ENCODE measurements at places on chromosomes 13 and 19.

DNA sequence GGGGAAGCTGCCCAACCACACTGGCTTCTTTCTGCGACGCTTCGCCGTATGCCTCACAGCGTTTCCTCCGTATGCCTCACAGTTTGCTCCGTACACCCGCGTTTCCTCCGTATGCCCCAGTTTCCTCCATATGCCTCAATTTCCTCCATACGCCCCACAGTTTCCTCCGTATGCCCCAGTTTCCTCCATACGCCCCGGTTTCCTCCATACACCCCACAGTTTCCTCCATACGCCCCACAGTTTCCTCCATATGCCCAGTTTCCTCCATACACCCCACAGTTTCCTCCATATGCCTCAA is 22.6 kb downstream of the GAS6 start:
- no peak for DNase-seq

DNA sequence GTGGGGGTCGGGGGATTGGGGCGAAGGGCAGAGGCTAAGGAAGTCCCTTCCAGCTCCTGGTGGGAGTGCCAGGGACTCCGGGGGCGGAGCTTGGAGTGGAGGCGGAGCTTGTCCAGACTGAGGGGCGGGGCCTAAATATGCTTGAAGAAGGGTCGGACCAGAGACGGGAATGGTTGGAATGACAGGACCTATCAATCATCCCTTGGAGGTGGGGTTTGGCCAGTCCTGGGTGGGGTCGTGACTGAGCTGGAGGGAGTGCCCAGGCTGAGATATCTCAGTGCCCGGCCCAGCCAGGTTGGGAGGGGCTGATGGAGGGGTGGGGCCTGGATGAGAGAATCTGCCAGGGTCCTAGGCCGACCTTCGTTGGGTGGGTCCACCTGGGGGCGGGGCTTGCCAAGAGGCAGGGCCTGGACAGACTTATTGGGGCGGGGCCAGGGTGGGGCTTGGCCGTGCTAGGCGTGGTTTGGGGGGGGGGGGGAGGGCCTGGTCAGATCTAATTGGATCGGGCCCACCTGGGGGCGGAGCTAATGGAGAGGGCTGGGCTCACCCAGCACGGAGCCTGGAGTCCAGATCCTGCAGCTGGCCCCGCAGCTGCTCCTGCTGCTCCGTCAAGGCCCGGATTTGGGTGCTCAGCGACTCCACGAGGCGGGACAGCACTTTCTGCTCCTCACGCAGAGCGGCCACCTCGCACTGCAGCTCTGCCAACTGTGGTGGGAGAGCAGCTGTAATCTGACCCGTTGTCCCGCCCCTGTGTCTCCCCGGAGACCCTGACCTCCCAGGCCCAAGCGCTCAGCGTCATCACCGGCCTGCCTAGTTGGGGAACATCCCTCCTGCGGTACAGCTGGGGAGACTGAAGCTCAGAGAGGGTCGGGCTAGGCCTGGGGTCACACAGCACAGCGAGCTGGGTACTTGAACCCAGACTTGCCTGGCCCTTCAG is 2.6 kb upstream of the WIZ start:
- no peak for DNase-seq

DNA sequence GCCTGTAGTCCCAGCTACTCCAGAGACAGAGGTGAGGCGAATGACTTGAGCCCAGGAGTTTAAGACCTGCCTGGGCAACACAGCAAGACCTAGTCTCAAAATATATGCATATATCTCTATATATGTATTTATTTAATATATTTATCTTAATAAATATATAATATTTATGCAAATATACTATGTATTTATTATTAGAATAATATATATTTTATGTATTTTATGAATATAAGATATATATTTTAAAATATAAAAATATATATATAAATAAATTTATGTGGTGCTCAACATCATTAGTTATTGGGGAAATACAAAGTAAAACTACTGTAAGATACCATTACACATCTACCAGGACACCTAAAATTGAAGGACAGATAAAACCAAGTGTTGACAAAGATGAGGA is 58.1 kb upstream of the IPO5 start:
- DNase-seq, result no peak

DNA sequence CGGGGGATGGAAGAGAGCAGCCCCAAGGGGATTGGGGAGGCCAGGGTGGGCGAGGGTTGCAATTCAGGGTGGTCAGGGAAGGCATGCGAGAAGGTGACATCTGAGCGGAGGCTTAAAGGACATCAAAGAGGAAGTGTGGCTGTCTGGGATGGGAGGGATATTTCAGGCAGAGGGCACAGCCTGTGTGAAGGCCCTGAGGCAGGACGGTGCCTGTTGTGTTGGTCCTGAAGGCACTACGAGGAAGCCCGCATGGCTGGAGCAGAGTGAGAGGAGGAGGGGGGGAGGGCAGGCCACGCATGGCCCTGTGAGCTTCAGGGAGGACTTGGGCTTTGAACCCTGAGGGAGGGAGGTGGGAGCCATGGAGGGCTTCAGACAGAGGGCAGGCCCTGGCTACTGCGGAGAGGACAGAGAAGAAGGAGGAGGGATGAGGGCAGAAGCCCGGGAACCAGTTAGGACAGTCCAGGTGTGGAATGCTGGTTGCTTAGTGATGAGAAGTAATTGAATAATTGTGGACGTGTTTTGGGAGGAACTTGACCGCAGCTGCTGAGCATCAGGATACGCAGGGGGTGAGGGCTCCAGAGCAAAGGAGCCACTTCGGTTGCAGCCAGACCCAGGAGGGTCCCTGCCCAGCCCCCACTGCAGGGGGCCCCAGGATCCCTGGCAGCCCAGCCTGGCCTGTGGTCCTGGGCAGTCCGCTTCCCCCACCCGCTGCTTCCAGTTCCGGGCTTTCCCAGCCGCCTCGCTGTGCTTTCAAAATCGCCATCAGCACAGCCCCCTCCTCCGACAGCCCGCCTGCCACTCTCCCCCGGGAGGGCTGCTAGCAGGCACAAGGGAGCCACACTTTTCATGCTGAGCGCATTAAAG is 6.2 kb downstream of the TLE6 start:
- no peak for DNase-seq

- no peak for DNase-seq
Observed at GRCh38 chr13:78881054-78881453, 222.1 kb upstream of the OBI1 start.

DNA sequence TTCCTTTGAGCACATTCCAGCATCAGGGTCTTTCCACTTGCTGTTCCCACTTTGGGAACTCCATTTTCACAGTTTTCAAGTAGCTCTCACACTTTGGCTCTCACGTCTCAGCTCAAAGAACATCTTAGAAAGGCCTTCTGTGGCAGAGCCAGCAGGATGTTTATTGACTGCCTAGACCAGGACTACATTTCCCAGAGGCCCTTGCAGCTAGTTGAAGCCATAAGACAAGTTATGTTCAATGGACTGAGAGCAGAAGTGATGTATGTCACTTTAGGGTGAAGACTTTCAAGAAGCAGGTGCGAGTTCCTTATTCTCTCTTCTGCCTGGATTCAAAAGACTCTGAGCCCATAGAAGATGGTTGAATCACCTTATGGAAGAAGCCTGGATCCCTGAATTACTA is 4.3 kb upstream of the HAUS5 start:
- no peak for DNase-seq

DNA sequence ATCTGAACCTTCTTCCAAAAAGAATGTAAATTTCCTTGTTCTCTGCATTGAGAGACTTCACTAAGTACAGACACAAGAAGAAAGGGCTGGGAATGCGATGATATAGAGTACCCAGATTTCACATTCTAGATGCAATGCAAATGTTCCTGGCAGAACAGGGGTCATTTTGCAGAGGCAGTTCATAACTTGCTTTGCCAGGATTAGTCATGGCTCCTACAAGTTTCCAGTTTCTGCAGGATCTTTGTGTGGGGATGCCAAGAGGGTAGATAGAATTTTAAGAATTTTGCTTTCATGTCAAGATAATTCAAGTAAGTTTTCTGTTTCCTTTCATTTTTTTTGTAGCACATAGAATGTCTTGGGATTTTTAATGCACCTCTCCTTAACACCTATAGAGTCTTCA is 181.2 kb downstream of the FGF9 start:
- no peak for DNase-seq

GRCh38 chr13:47459512-47459911 is 541.6 kb downstream of the SUCLA2 start:
- DNase-seq, result no peak

- no peak for DNase-seq
Observed at GRCh38 chr19:18520848-18521691, 800 bp downstream of the ELL start.

DNA sequence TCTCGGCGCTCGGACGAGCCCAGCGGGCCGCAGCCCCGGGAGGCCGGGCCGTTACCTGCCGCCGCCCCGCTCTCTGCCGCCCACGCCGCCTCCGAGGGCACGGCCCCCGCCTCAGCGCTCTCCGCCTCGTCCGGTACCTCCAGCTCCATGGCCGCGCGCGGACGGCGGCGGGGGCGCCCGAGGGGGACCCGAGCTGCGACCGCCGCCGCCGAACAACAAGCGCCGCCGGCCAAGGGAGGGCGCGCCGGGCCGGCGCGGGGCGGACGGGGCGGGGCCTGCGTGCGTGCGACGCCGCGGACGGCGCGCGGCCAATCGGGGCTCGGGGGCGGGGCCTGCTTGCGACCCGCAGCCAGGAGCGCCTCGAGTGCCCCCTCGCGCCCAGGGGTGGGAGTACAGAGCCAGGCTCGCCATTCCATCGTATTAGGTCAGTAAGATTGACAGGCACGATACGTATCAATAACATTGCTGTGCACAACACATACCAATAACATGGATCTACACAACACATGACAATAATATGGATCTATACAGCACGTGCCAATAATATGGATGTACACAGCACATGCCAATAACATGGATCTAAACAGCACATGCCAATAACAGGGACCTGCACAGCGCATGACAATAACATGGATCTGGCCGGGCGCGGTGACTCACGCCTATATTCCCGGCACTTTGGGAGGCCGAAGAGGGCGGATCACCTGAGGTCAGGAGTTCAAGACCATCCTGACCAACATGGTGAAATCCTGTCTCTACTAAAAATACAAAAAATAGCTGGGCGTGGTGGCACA is at the start of gene PIP5K1C:
PIP5K1C (minus strand) TSS at position 227 of the 791 bp plus-strand sequence; CDS start at position 149, 78 bp downstream.
- peak; percentile 91 for DNase-seq

Measured in activated CD4-positive, CD25-positive, alpha-beta regulatory T cell (primary cell).